ENCODE measurements at places on chromosomes 2 and 18.

- no peak for DNase-seq
Observed at GRCh38 chr2:191690327-191690726, 12.4 kb downstream of the NABP1 start.

GRCh38 chr18:3611313-3612090, 161.5 kb downstream of the TGIF1 start:
- DNase-seq: no peak

DNA sequence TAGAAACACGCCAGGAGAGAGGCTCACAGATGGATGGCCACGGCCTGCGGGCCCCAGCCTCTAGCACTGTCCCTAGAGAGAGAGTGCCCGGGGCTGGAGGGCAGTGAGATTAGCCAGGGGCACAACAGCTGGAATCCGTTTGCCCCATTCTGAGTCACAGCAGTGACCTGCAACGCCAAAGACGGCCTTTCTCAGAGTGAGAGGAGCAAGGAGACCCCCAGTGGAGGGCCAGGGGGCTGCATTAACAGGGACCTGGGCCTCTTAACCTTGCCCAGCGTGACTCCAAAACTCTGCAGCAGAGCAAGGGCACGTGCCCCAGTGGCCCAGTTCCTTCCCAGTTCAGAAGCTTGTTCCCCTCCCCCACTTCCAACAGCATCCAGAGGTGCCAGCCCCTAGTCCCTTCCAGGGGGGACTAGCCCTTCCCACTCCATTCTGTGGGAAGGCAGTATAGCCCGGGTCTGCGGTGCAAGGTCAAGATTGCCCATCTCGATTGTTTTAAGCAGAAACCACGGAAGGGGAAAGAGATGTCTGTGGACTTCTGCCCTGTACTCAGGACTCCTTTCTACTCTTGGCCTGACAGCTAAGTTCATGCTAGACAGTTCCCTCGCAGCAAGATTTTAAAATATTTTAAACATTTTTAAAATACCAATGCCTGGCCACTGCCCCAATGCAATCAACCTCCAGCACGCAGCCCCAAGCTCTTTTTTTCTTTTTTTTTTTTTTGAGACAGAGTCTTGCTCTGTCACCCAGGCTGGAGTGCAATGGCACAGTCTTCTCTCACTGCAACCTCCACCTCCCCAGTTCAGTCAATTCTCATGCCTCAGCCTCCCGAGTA, 50.9 kb upstream of the BIN1 start:
- no peak for DNase-seq

- no peak for DNase-seq
Observed at GRCh38 chr2:189441709-189442074, 418 bp downstream of the WDR75 start.

DNA sequence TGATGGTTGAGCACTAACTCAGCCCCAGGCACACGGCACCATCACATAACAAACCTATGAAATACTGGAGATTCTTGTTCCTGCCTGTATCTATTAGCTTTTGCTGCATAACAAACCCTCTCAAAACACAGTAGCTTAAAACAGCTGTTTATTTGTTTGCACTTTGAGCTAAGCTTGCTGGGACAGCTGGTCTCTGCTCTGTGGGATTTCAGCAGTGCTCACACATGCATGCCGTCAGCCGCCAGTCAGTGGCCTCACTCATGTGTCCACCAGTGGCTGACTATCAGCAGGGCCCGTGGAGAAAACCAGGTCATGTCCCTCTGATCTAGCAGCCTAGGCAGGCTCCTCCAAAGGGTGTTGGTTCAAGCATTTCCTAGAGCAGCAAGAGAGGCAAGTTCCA, 52.8 kb upstream of the RAB12 start:
- no peak for DNase-seq

DNA sequence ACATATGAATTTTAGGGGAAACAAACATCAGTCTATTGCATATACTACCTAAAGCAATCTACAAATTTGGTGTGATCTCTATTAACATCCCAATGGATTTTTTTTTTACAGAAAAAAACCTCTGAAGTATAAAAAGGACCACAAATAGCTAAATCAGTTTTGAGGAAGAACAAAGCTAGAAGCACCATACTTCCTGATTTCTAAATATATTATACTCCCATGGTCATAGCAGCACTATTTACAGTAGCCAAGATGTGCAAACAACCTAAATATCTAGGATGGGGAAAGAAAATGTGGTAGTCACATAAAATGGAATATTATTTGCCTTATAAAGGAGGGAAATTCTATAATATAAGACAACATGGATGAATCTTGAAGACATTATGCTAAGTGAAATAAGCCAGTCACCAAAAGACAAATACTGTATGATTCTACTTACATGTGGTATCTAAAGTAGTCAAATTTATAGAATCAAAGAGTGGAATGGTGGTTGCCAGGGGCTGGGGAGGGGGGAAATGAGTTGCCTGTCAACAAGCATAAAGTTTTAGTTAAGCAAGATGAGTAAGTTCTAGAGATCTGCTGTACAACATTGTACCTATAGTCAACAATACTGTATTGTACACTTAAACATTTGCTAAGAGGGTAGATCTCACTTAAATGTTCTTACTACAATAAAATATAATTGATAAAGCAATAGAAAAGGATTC, 17.6 kb upstream of the CASP8 start:
- DNase-seq: no peak

- no peak for DNase-seq
Observed at GRCh38 chr18:52979892-52980291, 639.9 kb downstream of the DCC start.

DNA sequence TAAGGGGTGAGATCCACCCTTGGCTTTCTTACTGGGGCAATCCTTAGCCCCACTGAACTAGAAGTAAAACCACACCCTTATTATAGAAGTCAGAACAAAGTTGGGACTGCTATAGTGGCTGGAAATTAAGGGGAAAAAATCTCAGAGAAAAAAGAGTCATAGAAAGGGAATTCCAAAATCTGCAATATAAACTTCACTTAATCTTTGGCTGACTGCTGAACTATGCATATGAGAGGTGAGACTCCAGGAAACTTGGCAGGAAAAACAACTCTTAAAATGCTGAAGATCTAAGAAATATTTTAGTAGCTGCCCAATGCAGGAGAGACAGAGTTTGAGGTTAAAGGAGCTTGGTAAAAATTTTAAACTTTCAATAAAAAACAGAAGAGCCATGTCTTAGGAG, 201.8 kb upstream of the FN1 start:
- no peak for DNase-seq

GRCh38 chr2:55422876-55423665, 3.4 kb upstream of the CCDC88A start:
- no peak for DNase-seq

- no peak for DNase-seq
Observed at GRCh38 chr2:88452565-88452905, at the start of gene FOXI3. Gene FOXI3 (minus strand): TSS chr2:88452693. CDS start chr2:88452535, 158 bp downstream.

DNA sequence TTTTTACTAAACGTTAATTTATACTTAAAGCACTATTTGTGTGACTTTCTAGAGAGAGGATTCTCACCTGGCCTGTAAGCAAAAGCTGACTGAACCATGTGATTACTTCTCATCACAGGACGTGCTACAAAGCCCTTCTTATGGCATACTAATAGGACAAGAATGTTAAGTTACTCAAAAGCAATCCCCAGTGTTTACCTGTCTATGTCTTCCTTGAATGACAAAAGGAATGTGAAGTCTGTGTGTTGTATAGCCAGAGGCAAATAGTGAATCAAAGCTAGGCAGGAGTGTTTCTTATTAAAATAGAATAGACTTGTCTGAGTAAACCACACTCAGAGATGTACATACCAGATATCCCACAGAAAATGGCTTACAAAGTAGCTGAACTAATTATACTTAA, 1465.5 kb downstream of the SUCLG1 start:
- DNase-seq: no peak

- no peak for DNase-seq
Observed at GRCh38 chr2:43057742-43058725, 168.4 kb downstream of the ZFP36L2 start.

- no peak for DNase-seq
Observed at GRCh38 chr2:108542071-108542470, 7.8 kb downstream of the LIMS1 start.

GRCh38 chr2:10772201-10772867, 40.3 kb downstream of the PDIA6 start:
- DNase-seq: no peak

GRCh38 chr2:18132697-18133096, 254.2 kb downstream of the KCNS3 start:
- DNase-seq: no peak

DNA sequence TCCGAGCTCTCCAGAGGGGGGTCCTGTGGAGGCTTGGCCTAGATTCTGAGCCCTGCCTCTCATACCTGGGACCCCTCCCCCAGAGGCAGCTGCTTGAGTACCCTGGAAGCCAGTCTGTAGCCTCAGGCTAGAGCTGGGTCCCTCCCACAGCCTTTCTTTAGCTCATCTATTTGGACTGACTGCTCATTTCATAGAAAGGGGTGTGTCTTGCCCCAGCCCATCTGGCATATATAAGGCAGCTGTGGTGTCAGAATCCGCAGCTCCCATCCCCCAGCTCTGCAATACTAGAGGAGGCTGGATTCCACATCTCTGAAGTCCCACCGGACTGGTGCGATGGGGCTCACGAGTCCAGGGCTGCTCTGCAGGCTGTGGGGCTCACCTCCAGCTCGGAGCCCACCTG, 26.1 kb downstream of the MPHOSPH10 start:
- no peak for DNase-seq

GRCh38 chr2:54088191-54088634, 27.2 kb upstream of the ACYP2 start:
- DNase-seq: no peak

DNA sequence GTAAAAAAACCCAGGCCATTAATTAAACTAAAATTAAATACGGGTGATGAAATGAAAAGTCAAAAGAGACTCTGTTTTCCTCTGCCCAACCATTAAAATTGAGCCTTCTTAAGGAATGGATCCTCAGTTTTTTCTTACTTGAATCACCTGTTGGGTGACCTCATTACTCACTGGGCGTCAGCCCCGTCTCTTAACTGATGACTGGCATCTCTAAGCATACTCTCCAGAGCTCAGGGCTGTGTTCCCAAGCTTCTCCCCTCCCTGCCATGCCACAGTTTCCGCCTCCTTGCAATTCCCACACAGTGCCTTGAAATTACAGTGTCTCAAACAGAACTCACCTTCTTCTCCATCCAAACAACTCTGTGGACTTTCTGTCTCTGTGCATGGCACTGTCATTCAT, 421.1 kb upstream of the CELF4 start:
- no peak for DNase-seq

DNA sequence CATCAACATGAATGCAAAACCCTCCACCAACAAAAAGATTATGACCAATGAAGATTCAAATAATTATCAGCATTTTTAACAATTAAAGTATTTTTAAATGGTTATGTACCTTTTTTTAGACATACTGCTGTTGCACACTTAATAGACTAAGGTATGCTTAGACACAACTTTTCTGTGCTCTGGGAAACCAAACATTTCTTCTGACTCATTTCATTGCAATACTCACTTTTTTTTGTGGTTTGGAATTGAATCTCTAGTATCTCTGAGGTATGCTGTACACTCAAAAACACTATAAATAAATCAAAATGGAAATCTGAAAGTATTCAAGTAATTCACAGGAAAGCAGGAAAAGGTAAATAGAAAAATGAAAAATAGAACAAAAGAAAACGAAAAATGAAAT, 247.9 kb upstream of the POU3F3 start:
- no peak for DNase-seq

DNA sequence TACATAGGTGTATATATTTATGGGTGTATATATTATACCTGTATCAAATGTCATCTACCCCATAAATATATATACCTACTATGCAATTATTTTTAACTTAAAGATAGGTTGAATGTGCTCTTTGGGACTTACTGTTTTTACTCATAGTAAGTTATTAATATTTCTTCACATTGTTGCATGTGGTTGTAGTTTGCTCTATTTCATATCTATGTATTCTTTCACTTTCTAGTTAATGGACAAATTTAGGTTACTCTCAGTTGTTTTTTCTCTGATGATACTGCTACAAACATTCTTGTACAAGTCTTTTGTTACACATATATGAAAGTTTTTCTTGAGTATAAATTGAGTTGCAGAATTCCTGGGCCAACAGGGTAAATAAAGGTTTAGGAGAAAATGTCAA, 601.8 kb upstream of the ID2 start:
- DNase-seq: no peak

- DNase-seq: no peak
Observed at GRCh38 chr2:235002198-235003095, 50.6 kb downstream of the SH3BP4 start.

GRCh38 chr2:233093721-233094120, 33.6 kb downstream of the INPP5D start:
- DNase-seq: no peak

Data from stimulated activated CD8-positive, alpha-beta memory T cell treated with anti-CD3 and anti-CD28 coated beads, Interleukin-15, amount 100 ng/mL, for 24 hours (primary cell).